ENCODE measurements at places on chromosomes 5 and 9.

- no peak for DNase-seq
Measured at GRCh38 chr5:177997846-177998245, 1.8 kb upstream of the PROP1 start.

- DNase-seq = no peak
Measured at GRCh38 chr5:172129256-172129910, 58.6 kb downstream of the STK10 start.

GRCh38 chr5:107564931-107565372, 105.8 kb downstream of the EFNA5 start:
- DNase-seq = no peak

- no peak for DNase-seq
Measured at GRCh38 chr5:150119421-150120061, 33.2 kb upstream of the CSF1R start.

- DNase-seq = no peak
Measured at GRCh38 chr9:137715321-137715720, 96.5 kb downstream of the EHMT1 start.

DNA sequence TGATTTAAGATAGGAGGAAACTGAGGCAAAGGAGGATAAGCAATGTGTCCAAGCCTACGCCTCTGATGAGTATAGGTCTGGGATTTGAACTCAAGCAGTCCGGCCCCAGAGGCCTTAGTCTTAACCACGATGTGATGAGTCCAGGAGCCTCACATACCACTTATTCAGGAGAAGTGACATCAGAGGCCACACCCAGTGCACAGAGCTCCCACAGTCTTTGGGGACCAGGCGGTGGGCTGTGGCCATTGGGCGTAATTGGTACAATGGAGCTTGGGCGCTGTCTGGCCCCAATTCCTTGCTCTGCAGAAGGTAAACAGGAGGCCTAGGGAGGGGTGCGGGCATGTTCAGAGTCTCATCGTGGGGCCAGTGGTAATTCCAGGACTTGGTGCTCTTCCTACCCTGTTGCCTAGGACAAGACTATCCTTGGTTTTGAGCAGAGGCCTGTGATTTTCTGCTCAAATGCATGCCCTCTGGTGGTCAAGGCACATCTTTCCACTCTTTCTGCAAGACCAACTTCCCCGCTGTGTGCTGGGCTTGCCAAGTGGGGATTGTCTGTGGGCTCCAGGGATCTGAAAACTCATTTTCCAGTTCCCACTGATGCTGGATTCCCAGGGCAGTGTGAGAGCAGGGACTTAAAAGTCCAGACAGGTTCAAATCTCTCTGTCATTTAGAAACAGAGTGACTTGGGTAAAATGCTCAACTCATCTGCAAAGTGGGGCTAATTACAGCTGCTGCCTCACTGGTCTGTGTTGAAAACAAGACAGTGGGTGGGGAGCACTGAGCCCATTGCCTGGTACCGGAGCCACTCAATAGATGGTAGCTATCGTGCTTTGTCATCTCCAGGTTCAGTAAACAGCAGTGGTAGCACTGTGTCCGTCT, 15.8 kb downstream of the NDST1 start:
- DNase-seq = no peak

- no peak for DNase-seq
Measured at GRCh38 chr5:39209924-39210323, 9.4 kb downstream of the FYB1 start.

DNA sequence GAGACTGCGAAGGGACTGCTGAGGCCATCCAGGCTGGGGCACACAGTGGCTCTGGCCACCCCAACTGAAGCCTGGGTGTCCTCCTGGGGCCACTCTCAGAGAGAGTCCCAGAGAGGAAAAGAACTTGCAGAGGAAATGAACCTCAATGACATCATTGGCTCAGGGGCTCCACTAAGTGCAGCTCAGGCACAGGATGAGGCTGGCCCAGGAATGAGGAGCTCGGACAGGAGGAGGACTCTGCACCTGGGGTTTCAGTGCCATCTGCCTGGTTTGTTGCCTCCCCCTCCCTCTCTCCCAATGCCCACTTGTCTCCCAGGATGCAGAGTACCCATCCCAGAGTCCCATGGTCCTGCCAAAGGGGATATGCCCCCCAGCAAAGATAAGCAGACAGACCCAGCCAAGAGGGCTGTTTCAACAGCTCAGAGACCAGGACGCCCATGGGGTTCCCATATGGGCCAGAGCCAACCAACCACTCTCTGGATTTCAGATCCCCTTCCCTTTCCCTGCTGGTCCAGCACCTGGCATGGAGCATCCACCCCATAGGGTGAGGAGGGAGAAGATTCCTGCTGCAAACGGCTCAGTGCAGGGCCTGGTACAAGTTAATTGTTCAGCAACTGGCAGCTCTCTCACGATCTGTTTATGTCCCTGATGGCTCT, 26.9 kb upstream of the OLFM1 start:
- no peak for DNase-seq

DNA sequence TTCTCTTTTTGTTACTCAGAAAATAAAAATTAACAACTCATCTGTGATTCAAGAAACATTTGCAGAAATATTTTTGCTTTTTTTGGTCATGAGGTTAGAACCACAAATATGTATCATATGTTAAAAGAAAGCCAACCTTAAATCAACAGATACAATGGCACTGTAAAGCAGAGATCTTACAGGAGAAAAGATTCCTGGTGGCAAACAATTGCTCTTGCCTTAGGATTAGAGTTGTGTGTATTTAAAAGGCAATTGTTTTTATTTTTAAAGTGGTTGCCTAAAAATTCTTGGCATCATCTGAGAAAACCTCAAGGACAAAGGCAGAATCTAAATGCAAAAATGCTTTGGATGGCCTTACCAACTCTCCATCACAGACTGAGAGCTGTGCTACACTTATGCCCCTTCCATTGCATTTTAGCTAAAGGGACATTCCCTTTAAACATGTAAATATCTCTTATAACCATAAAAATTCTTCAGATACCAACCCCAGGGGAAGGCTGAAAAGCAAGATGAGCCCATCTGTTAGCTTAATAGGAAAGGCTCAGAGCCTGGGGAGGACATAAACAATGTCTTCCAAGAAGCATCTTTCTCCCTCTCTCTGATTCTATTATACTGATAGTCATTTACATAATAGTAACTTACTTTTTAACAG, 100.4 kb downstream of the FAM114A2 start:
- no peak for DNase-seq

GRCh38 chr5:139131921-139132432, 66.2 kb downstream of the SIL1 start:
- no peak for DNase-seq

DNA sequence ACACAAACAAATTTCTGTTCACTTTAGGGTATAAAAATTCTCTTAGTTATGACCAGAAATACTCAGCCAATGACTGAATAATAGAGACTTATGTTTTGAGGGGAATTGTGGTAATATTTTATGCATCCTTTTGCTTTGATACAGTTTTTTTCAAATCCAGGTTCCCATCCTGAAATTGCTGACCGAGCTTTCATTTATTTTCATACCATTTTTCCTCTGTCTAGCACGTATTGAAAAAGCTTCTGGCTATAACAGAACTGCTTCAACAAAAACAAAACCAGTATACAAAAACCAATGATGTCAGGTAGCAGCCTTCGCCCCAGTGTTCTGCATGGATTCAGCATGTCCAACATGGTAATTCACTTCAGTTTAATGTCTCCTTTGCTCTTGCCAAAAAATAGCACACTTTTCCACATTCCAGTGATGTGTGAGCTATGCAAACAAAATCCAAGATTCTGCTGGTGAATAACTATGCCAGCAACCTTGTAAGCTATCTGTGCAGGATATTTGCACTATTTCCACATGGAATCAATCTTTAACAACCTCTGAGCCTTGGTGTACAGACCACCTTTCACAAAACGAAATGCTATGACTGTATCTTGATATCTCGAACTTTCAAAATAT, 22.0 kb downstream of the CCNH start:
- no peak for DNase-seq

GRCh38 chr5:75524071-75524470, 12.4 kb downstream of the POLK start:
- no peak for DNase-seq

- DNase-seq = no peak
Measured at GRCh38 chr5:90655423-90655822, 96.8 kb downstream of the ADGRV1 start.

DNA sequence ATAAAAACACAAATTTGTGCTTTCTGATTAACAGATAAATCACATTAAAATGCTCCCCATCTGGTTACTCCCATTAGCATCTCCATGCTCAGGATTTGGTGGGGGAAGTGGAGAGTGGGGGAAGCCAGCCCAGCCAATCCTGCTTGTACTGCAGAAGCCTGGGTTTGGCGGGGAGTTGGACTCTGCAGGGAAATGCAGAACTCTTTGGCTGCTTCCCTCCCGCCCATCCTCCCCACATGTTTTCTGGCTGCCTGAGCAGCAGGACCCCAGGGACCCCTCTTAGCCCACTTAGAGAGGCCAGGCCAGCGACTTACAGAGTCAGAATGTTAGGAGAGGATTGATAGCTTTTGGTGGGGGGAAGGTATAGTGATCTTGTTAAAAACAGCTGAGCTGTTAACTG, 59.5 kb upstream of the FOXI1 start:
- no peak for DNase-seq

DNA sequence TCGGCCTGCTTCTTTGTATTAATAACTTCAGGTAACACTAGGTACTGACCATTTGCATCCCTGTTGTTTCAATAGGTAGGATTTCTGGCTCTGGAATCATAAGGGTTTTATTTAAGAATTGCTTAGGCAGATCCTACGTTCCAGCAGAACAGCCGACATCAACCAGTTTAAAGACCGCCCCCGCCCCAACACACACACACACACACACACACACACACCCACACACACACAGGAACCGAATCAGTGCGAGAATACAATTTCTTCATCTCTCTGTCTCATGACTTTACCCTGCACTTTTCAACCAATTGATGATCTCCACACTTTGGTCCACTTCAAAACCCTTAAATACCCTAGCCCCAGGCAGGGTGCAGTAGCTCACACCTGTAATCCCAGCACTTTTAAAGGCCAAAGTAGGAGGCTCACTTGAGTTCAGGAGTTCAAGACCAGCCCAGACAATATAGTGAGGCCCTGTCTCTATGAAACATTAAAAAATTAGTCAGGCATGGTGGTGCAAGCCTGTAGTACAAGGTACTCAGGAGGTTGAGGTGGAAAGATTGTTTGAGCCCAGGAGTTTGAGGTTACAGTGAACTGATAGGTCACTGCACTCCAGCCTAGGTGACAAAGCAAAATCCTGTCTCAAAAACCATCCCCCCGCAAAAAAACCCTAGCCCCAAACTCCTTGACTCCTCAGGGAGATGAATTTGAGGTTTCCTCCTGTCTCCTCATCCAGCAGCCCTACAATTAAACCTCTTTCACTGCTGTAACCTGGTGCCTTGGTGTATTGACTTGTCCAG, 2.7 kb upstream of the MTMR12 start:
- DNase-seq = no peak

DNA sequence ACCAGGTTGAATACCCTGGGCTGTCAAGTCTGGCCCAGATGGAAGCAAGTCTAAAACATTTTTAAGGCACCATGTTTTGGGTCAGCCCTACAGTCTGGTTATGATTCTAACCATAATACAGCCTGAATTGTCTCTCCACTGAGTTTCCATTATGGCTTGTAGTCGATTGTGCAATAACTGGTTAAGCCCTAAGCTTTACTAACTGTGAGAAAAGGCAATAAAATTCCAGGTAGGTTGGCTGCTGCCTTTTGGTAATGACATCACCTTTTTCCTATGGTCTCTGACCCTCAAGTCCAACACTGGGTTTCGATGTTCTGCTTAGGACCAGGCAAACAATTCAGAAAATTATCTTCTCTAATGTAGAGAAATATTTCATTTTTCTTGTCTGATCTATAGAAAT, 243.3 kb downstream of the ACTL7B start:
- DNase-seq = no peak

DNA sequence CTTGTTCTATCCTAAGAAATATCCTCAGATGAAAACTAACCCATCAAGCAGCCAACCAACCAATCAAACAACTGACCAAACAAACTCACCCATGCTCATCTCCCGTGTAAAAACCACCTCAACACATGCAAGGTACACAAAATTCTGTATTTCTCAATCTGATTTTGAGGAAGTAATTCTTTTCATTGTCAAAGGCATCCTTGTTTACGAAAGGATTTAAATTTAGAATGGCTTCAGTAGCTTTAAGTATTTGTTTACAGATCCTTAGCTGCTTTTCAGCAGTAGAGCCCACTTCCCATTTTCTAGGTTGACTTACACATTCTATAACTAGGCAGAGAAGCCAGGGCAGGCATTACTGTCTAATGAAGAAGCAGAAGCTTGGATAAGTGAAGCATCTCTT, 78.6 kb downstream of the NTRK2 start:
- no peak for DNase-seq

DNA sequence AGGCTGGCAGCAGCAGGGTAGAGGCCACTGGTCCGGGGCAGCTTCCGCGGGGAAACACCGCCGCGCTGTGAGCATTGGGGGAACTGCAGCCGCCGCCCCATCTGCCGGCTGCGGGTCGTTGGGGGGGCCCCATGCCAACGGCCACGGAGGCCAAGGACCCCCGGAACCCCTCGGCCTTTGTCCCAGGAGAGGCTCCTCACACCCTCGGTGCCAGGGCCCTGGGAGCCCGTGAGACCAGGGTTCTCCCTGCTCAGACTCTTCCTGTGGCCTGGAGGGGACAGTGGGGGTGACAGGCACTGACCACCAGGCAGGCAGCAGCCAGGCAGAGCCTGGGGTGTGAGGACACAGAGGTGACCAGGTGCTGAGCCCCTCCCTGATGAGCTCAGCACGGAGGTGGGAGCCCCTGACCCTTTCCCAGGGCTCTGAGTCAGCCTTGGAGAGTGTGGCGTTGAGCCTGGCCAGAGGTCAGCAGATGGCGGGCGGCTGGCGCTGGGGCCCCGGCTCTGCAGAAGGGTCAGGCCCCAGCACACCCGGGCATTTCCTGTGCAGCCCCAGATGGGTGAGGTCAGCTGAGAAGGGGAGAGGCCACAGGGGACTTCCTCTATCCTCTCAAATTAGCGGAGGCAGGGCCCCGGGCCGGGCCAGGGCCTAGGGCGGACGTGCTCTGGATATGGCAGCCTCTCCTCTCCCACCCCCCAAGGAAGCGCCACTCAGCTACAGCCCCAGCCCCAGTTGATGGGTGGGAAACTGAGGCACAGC, 17.9 kb upstream of the EGFL7 start:
- DNase-seq = peak; percentile 47

- no peak for DNase-seq
Measured at GRCh38 chr5:98929710-98930298, 997 bp upstream of the CHD1 start.

DNA sequence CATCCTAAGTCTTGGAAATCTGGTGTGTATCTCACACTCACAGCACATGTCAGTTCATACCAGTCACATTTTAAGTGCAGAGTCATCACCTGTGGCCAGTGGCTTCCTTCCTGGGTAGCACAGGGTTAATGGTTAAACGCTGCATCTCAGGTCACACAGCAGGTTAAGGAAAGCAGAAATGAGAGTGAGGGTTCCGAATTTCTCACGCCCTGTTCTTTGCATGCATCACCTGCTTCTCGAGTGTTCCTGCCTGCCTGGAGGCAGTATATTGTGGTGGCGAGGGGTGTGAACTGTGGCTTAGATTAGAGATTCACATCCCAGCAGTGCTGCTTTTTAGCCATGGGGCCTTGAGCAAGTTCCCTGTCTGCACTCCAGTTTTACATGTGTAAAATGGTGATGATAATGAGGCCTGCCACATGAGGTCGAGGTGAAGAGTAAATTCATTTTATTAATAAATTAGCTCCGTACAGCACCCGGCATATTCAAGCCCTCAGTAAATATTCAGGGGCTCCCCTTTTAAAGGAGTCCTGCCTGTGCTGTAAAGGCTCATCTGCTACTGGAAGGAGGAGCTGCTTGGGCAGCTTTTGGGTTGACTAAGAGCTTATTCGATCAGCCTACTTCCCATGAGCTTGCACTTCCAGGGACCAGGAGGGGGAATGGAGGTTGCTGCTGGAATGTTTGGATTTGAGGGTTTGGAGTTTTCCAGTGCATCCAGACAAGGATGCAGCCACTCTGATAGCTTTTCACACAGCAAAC, 61.1 kb upstream of the SAP30L start:
- DNase-seq = no peak

Measured in stimulated activated CD4-positive, alpha-beta T cell treated with anti-CD3 and anti-CD28 coated beads, TNF-alpha, amount 100 ng/mL, for 24 hours (primary cell).